ENCODE measurements at places on chromosomes 6 and 20.

DNA sequence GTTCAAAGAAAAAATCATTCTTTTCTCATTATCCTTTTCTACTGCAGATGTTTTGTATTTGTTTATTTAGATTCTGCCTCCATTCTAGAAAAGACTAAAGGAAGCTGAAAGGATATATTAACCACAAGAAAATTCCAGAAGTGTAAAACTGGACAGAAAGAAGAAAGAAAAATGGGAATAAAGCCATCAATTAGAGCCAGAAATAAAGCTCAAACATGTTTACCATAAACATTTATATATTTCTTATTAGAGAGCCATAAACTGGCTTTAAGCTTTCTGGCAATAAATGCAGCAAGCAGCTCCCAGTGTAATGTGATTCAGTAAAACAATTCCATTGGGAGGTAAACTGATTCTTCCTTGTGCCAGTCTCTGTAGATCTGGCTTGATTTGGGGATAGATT is 244.1 kb downstream of the PTPRK start:
- DNase-seq: no peak

DNA sequence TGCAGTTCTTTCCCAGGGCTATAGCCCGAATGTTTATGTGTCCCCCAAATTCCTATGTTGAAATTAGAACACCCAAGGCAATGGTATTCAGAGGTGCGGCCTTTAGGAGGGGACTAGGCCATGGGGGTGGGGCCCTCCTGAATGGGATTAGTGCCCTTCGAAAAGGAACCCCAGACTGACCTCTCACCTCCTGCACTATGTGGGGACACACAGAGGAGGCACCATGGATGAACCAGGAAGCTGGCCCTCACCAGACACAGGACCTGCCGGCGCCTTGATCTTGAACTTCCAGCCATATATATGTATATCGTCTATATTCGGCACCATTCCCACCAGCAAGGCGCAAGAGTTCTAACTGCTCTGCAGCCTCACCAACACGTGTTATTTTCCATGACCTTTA is 101.5 kb upstream of the BHLHE23 start:
- DNase-seq: no peak

DNA sequence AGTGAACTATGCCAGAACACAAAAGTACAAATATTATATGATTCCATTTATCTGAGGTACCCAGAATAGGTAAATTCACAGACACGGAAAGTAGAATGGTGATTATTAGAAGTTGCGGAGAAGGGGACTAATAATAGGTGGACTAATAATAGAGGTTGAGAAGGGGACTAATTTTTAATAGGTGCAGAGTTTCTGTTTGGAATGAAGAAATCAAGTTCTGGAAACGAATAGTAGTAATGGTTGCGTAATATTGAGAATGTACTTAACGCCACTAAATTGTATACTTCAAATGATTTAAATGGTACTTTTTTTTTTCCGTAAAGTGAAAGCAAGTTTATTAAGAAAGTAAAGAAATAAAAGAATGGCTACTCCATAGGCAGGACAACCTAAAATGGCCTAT is 33.2 kb downstream of the B4GALT5 start:
- no peak for DNase-seq

GRCh38 chr20:36866164-36866563 is 9.8 kb upstream of the TLDC2 start:
- no peak for DNase-seq

- peak; percentile 63 for DNase-seq
These were observed 670 bp downstream of the NCOA5 start for GRCh38 chr20:46089167-46089416.

GRCh38 chr6:53673162-53673727 is 7.7 kb upstream of the KLHL31 start:
- DNase-seq: no peak

DNA sequence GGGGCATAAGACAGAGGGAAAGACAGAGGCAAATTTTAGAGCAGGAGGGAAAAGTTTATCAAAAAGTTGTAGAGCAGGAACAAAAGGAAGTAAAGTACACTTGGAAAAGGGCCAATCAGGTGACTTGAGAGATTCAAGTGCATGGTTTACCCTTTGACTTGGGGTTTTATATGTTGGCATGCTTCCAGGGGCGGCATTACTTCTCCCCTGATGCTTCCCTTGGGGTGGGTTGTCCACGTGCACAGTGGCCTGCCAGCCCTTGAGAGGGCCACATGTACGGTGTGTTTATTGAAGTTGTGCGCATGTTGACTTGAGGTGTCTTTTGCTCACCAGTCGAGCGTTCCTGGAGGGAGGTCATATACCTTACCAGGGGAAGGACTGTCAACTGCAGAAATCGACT is 259.5 kb upstream of the JARID2 start:
- no peak for DNase-seq

DNA sequence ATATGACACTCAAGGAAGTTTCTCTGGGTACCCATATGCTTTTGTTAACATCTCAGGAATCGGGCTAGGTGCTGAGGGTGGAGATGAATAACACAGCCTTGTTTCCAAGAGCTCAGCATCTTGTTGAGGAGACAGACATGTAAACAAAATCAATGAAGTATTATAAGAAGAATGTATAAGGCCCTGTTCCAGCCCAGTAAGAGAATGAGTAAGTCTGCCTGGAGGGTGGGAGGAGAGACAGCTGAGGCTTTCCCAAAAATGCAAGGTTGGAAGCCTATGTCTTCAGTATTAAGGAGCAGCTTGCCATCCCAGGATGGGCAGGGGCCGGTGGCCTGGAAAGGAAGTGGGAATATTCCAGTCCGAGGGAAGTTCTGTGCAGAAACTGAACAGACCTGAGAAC is 615.3 kb upstream of the BTBD3 start:
- DNase-seq: no peak

DNA sequence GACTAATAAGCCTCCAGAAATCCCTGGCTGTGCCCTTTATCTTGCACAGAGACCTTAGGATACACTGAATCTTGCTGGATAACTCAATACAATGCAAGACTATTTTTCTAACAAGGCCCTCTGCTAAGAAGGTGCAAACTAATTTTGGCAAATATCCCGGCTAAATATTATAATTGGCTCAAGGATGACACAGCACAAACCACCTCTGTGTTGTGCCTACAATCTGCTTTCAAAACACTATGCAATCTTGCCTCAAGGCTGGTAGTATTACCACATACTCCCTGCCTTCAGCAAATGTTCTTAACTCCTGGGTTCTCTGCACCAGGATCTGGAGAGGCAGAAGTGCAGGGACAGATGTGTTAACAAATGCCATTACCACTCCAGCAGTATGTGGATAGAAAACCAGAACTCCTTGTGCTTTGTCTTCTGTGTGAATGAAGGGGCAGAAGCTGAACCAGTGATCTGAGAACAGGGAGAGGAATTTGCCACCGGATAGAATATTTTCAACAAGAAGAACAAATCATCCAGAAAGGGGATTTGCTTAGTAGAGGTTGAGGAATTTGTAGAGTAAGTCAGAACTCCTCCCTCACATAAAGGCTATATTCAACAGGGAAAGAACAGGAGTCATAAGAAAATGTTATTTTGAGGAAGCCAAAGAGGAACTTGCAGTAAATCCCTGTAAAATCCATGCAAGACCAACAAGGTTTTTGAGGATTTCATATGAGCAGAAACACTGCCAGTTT is 74.1 kb upstream of the SLC4A11 start:
- DNase-seq: no peak

DNA sequence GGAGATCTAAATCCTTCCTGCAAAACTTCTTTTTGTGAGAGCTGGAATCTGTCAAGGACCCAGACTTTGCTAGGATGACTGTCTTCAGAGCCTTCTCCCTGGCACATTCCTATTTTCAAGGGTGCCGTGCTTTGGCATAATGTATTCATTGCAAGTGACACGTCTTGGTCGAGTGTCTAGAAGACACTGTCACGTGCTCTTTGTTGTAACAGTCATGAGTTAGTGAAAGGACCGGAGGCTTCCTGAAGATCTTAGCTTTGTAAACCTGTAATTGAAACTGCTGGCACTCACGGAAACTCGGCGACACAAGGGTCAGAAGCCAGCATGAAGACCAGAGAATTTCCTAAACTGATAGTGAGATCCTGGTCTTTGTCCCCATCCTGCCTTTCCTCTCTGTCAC is 19.7 kb upstream of the TAGAP start:
- DNase-seq: no peak

DNA sequence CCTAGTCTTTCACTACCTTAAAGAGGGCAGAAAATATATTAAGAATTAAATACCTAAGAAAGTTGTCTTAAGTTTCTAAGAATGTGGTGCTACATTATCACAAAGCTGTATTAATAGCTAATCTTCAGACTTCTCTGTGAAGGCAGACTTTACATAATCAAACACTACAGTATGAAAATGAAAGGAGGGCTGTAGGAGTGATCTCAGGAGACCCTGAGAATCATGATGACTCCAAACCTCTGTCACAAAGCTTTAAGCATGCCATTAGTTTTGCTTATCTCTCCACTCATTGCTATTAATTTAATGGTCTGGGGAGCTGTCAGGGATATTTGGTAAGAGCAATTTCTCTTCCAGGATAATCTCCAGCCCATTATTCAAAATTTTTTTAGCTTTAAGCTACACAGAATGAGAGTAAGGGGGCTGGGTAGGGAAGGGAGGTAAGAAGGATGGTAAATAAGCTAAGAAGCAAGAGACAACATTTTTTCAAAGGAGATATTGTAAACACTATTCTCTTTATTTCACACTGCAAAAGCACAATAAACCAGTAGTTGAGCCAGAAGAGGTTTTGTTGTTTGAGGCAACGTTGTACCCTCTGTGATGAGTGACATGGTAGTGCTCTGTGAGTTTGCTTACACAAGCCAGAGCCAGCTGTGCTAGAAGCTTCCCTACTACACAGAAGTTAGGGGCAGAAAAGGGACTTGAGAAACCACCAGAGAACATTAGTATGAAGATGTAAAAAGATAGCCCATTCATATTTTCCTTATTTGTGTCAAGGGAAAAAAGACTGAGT is 258.8 kb downstream of the GMDS start:
- no peak for DNase-seq

DNA sequence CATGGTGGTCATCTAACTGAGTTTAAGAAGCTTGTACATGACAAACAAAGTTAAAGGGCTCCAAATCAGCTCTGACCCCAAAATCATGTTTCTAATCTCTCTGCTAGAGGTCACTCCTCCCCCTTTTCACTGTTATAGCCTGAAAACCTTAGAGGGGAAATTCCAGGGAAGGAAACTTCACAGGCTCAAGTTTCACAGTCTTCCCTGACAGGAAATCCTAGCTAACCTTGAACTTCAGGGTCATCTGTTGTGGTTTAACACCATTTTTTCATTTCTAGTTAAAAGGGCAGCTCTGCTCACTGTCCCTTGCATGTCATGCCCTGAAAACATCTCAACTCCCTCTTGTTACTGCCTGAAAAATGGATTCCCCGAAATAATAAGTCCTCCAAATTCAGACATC is 104.4 kb upstream of the BMP2 start:
- DNase-seq: no peak

- DNase-seq: no peak
These were observed 612.3 kb upstream of the ARID1B start for GRCh38 chr6:156164701-156165452.

- DNase-seq: peak; percentile 89
These were observed 717 bp downstream of the MRPL14 start for GRCh38 chr6:44126320-44127149.

GRCh38 chr6:168964138-168964835 is 289.4 kb downstream of the THBS2 start:
- DNase-seq: no peak

DNA sequence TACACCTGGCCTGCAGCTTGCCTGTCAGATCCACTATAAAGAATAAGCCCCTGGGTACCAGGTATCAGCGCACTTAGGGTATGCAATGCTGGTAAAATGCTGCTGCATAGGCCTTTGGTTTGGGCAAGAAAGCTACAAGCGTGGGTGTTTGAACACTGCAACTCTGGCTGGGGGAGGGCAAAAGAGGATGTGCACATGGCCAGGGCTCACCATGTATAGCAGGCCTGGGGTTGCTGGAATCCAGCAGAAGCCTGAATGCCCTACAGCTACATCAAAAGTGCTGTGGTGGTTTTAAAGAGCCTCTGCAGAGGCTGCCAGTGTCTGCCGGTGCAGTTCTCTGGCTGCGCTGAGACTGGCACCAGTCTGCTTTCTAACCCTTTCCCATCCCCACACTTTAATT is 51.7 kb downstream of the UQCC1 start:
- no peak for DNase-seq

DNA sequence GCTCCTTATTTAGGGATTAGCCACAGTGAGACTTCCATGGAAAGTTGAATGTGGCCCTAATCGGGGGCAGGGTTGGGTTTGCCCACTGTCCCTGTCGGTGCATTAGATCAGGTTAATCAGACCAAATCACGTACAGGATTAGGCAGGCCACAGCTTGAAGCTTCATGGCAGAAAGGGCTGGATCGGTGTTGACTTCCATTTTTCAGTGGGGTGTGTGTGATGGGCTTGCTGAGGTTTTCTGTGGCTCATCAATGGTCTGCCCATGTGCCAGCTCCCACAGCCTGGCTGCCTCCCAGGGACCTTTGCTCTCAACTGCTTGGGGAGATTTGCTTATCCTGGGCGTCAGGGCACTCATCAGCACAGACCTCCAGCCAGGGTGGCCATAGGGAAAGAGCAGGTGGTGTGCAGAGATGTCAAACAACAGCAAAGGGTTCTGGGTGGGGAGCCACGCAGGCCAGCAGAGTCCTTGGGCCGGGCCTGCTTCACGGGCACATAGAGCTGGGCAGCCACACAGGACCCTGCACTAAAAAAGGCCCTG is 130.7 kb downstream of the TFAP2C start:
- DNase-seq: no peak

DNA sequence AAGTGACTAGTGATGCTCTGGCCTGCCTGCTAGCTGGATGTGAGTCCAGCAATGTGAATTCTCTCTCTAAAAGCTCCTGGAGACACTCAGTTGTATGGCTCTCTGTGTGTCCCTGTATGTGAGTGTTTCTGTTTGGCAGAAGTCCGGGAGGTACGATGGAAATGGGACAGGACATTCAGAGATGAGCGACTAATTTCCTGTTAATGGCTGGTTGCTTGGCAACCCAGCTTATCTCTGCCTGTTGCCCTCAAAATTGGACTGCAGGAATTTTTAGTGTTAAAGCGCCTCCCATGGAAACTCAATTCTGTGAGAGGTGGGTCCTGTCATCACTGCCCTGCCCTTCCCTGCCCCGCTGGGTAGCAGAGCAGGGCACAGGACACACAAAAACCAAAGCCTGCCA is 136.8 kb upstream of the LRFN2 start:
- DNase-seq: no peak

Data from activated naive CD4-positive, alpha-beta T cell treated with Interleukin-2 at 50 U/mL for 16 hours (primary cell).